Naive thymus-derived CD4-positive, alpha-beta T cell (primary cell): ENCODE measurements at places on chromosomes 7 and 10. TPM values are rescaled to one million over a fixed set of nuclear protein-coding genes. Genes with fewer than 3 reads are reported as not detected.

- H3K27me3 ChIP-seq = no peaks in the 10 kb centered on the region
- no peaks in the 10 kb centered on the region for H3K36me3 ChIP-seq
- H3K27ac ChIP-seq = no peak overlapping the region
- H3K4me3 ChIP-seq = no peak overlapping the region
- no peaks in the 10 kb centered on the region for H3K4me1 ChIP-seq
Measured at GRCh38 chr10:80284522-80284921, 4.9 kb downstream of the MAT1A start.

DNA sequence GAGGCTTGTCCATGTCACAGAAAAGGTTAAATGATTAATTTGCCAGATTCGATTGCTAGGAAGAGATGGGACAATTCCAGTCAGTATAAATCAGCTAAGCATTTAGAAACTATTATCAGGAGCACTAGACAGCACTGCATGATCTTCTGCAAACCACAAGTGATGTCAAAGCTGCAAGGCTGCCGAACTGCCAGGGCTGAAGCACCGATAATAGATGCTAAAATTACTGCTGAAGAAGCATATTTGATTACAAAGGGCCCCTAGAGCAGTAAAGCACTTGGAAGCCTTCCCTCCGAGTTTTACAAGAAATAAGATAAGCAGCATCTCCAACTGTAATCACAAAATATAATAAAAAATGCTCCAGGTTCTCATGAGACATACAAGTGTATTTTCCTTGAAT lies 40.6 kb downstream of the RNLS start:
- H3K36me3 ChIP-seq = no peaks in the 10 kb centered on the region
- no peaks in the 10 kb centered on the region for H3K27me3 ChIP-seq
- H3K27ac ChIP-seq = no peak overlapping the region
- DNase-seq = no peak
- H3K4me1 ChIP-seq = no peaks in the 10 kb centered on the region

GRCh38 chr7:157825325-157825724 lies 488.5 kb downstream of the DNAJB6 start:
- no peaks in the 10 kb centered on the region for H3K27me3 ChIP-seq
- no peaks in the 10 kb centered on the region for H3K36me3 ChIP-seq
- DNase-seq = no peak
- peaks cover 47% of the 10 kb centered on the region for H3K4me1 ChIP-seq

DNA sequence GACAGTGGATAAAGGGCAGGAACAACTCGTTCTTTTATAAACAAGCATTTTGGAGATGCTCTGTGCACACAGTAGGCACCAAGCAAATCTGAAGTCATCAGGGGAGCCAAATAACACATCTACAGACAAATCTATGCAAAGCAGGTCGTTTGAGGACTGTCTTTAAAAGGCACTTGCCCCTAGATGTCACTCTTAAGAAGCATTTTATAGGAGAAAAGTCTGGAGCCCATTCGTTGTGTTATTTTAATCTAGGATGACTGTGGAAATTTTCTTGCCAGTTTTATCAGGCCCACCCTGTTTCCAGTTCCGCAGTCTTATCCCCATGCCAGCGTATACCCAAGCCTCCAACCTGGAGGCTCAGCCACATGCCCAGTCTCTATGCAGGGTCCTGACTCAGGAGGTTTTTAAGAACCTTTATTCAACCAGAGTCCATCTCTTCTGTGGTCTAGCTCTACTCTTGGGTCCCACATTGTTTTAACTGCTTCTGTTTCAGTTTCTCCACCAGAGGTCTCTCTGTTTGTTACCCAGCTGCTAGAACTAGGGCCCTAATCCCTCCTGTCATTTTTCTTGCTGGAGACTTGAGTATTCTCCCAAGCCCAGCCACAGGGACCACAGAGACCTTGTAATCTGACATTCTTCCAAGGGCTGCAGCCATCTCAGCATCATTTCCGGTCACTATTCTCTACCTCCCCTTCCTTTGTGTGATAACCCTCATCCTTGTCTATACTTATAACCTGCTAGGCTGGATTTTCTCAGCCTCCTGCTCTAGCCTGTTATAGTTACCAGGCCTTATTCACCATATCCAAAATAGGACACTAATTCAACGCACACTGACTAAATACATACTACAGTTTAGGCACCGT lies 26.7 kb downstream of the PIK3CG start:
- peaks cover 6% of the 10 kb centered on the region for H3K4me1 ChIP-seq
- H3K36me3 ChIP-seq = peaks cover 21% of the 10 kb centered on the region
- no peaks in the 10 kb centered on the region for H3K27me3 ChIP-seq
- DNase-seq = no peak
- H3K4me3 ChIP-seq = no peak overlapping the region

- H3K4me1 ChIP-seq = peaks cover 24% of the 10 kb centered on the region
- no peaks in the 10 kb centered on the region for H3K36me3 ChIP-seq
- DNase-seq = no peak
Measured at GRCh38 chr10:98394851-98395440, 20.0 kb downstream of the PYROXD2 start.

PRSS37 gene
- total RNA-seq = not detected
